ENCODE measurements at places on chromosomes 2 and 18.

GRCh38 chr18:48418539-48419276 is 9.5 kb upstream of the ZBTB7C start:
- DNase-seq = no peak

DNA sequence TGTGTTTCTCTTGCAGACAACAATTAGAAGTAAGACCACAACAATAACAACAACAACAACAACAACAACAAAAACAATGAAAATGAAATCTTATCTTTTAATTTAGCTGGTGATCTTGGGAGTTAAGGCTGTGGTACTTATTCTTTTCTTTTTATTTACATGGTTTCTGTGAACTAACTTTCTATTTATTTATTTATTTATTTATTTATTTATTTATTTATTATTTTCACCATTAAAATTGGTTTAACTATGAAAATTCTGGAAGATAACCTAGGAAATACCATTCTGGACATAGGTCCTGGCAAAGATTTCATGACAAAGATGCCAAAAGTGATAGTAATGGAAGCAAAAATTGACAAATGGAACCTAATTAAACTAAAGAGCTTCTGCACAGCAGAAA is 102.5 kb upstream of the PNPT1 start:
- no peak for DNase-seq

DNA sequence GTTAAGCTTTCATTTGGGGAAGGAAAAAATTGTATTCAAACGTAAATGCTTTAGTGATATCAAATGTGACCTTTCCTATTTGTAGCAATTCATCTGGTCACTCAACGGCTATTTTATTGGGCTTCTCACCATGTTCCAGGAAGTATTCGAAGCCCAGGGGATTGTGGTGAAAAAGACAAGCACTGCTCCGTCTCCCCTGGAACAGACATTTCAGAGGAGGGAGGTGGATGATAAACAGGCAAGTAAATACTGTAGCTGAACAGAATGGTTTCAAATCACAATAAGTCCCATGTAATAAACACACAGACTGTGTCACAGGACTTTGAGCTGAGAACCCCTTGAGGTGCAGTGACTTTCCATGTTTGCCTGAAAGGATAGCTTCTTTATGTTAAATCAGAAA is 464.7 kb upstream of the HNRNPA3 start:
- DNase-seq = no peak

- no peak for DNase-seq
Measured at GRCh38 chr2:63842149-63843061, 709 bp downstream of the UGP2 start.

DNA sequence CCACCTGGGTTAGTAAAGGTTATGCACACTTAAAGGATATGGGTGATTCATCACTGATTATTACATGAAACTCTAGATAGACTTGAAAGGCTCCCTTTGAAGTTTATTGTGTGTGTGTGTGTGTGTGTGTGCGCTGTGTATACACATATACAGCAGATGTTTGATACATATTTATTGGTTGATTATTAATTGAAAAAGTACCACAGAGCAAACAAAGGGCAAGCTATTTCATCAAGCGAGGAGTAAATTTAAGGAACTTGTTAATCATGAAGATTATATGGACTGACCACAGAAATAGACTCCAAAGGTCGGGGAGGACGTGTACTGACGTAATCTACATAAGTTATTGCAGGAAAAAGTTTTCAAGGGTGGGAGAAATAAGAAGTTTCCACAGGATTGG is 617.4 kb upstream of the POU3F3 start:
- DNase-seq = no peak

- no peak for DNase-seq
Measured at GRCh38 chr2:4486971-4487370, 783.6 kb downstream of the DCDC2C start.

- DNase-seq = no peak
Measured at GRCh38 chr2:241974851-241975592, 105.5 kb downstream of the RTP5 start.

DNA sequence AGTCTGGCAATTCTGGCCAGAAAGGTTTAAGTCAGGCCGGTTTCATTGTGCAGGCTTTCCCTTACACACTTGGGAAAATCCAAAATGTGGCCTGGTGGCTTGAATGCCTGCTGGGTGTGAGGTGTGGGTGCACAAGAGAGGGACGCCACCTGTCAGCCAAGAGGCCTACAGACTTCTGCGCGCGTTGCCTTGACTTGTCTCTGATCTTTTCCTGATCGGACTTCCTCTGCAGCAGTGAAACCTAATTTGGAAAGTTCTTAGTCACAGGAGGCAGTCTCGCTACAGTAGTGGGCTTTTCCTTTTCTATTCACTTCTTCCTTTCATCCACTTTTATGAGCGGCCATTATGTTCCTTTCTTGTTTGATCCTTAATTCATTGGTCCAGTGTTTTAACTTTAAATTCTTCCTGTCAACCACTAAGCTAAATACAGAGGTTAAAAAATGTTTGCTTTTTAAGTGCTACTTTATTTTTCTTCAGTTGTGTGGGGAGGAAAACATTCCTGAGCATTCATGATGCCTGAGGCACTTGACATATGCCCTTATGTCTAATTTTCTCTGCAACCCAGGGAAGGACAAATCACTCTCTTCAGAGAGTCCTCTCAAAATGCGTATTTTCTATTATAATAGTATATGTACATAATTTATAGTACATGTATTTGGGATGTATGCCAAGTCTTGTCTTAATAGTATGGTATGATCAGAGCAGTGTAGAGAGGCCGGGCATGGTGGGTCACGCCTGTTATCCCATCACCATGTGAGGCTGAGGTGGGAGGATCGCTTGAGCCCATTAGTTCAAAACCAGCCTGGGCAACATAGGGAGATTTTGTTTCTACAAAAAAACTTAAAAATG is 128.9 kb downstream of the WDSUB1 start:
- no peak for DNase-seq

DNA sequence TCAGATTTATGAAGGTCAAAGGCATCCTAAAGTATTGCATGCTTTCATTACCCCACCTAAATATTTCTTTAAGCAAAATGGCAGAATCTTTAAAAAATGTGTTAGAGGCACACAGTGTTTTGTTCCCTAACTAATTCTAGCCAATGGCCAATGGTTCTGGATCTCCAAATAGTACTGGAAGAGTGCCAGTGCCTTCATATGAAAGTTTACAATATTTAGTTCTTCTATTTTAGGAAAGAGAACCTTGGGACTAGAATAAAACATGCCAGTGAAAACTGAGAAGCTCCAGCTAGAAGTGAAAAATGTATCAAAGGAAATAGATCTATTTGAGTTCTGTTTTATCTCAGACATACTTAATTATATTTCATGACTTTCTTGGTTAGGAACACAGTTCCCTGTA is 37.1 kb downstream of the TACR1 start:
- DNase-seq = no peak

GRCh38 chr2:39269941-39270340 is 26.2 kb upstream of the CDKL4 start:
- DNase-seq = no peak

DNA sequence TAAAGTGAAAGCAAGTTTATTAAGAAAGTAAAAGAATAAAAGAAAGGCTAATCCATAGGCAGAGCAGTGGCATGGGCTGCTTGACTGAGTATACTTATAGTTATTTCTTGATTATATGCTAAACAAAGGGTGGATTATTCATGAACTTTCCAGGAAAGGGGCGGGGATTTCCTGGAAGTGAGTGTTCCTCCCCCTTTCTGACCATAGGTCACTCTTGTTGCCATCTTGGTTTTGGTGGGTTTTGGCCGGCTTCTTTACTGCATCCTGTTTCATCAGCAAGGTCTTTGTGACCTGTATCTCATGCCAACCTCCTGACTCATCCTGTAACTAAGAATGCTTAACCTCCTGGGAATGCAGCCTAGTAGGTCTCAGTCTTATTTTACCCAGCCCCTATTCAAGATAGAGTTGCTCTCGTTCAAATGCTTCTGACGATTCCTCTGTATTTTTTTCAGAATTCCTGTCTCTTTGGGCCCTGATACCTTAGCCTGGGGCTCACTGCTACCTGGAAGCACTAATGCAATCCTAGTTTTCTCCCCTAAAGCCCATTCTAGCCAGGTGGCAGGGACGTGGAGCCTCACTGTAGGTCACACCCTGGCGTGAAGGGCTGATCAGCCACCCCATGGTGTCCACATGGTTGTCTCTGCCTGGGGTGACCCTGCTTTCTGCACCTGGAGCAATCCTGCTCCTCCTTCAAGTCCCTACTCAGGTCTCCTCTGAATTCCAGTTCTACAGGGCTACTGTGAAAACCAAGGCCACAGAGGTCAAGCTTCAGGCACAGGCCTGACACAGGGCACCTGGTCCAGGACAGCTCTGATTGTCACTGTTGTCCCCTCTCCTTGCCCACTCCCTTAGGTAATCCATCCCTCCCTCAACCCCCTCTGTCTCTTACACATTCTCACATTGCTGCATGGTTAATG is 6.0 kb upstream of the SLC35F6 start:
- DNase-seq = no peak

GRCh38 chr2:27016801-27017325 is 15.9 kb upstream of the TMEM214 start:
- no peak for DNase-seq

- no peak for DNase-seq
Measured at GRCh38 chr18:3716116-3716660, 266.2 kb downstream of the TGIF1 start.

DNA sequence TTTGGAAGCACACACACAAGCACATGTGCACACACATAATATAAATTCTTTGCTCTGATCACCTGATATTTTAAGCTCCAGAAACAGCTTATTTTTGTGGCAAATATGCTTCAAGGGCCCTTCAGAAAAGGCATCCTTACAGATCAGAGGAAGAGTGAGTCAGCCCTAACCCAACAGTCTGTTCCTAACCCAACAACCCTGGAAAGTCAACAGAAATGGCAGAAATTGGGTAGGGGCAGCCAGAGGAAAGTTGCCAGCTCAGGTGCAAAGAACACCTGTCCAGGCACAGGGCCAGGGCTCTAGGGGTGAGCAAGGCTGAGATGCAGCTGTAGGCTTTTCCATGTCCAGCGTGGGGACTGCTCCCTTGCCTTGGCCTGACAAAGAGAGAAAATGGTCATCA is 6.4 kb upstream of the NCKAP5 start:
- no peak for DNase-seq

DNA sequence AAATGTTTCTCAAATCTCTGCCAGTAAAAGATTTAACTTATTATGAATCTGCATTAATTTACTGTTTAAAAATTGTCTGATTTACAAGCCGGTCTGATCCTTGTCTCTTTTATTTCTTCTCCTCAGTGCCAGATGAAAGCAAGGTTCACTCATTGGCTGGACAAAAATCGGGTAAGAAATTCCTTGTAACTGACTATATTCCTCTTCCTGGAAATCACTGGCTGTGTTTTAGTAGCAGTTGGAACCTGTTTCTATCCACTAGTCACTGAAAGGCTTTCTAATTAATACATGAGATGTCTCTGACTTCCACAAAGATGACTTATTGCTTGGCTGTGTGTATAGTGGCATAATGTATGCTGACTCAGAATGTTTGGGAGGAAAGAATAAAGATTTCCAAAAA is 436.6 kb upstream of the NRP2 start:
- DNase-seq = no peak

GRCh38 chr2:43427032-43427424 is 168.8 kb downstream of the THADA start:
- no peak for DNase-seq

GRCh38 chr2:74036450-74037195 is 51.9 kb downstream of the TET3 start:
- no peak for DNase-seq

DNA sequence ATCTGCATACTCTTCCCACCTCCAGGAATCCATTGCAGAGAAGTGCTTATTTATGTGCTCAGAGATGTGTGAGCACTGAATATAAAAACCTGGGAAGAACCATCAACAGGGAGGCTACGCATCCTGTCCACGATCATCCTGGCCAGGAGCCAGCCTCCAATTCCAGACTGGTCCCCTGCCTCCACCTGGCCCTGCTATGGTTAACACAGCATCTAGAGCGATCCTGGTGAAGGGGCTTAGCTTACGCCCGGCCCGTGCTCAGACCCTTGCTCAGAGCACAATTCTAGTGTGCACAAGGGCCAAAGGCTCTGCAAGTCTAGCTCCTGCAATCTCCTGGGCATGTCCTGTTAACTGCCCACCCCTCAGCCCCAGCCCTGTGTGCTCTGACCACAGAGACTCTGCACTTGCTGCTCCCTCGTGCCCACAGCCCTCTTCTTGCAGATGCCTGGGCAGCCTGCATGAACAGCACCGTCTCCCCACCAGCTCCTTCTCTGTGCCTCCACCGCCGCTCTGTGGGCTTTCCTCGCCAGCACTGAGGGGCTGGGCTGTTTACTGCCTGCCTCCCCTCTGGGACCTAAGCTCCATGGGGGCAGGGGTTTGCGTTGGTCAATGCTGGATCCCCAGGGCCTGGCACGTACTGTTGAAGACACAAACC is 6.5 kb downstream of the PER2 start:
- DNase-seq = no peak

DNA sequence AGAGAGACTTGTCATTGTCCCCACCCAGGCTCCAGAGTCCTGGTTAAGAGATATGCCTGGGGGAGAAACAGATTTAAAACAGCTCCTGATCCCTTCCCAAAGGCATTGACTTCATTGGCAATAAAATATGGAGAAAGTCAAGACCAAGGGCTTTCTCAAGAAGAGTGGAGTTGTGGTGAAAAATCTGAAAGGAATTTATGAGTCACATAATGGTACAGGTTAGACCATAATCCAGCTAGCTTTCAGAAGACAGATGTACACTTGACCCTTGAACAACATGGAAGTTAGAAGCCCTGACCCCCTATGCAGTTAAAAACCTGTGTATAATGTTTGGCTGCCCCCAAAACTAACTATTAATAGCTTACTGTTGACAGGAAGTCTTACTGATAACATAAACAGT is 599.1 kb upstream of the SOX11 start:
- no peak for DNase-seq

DNA sequence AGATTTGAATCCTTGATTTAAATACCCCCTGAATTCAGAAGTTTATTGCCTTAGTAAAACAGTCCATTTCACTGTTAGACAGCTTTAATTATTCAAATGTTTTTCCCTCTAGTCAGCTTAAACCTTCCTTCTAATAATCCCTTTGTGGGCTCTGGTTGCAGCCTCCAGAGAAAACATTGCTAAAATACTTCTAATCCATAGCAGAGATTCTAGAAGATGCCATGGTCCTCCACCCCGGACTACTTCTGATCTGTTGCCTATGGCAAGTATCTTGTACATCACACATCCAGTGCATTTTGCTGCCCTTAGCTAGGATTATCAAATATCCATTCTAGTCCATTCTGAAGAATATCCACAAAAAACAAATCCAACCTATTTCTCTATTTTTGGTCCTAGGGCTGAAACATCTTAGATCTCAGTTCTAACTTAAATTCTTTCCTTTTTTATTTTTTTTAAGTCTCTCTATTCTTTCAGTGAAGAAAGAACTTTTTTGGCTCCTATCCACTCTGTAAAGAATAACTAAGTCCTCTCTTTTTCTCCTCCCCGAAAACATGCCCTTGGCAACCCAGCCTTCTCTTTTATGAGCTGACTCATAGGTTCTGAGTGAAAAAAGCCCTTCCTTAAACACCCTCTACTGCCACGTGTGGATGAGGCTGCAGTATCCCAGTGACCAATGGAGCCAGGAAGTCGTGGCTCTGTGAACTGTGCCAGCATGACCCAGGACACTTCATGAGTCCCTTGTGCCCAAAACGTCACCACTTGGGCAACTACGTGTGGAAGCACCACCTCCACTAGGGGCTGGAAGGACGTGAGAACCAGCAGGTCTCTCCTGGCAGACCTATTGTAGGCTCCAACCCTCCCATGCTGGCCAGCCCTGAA is 349.8 kb downstream of the TNS1 start:
- DNase-seq = no peak

Measured in stimulated activated CD8-positive, alpha-beta memory T cell treated with anti-CD3 and anti-CD28 coated beads, Interleukin-12 subunit alpha, Interleukin-12 subunit beta, amount 100 ng/mL, for 4 hours (primary cell).